Lung (tissue), 17 donors: ENCODE measurements at places on chromosomes 4 and X. TPM values are rescaled to one million over a fixed set of nuclear protein-coding genes. Genes with fewer than 3 reads are reported as not detected.

RS1 gene
- 6.3 TPM for total RNA-seq

XAGE1A gene
- total RNA-seq, result 0.58 TPM

MSMO1 gene
- 135 TPM for total RNA-seq

RHOXF2 gene
- total RNA-seq, result not detected

ADH1C gene
- total RNA-seq, result 5.9 TPM

NSG1 gene
- total RNA-seq, result 2.4 TPM

NWD2 gene
- total RNA-seq, result not detected

EREG gene
- total RNA-seq, result 0.37 TPM

MAOB gene
- 19.6 TPM for total RNA-seq

FGD1 gene
- total RNA-seq, result 6.4 TPM

DNA sequence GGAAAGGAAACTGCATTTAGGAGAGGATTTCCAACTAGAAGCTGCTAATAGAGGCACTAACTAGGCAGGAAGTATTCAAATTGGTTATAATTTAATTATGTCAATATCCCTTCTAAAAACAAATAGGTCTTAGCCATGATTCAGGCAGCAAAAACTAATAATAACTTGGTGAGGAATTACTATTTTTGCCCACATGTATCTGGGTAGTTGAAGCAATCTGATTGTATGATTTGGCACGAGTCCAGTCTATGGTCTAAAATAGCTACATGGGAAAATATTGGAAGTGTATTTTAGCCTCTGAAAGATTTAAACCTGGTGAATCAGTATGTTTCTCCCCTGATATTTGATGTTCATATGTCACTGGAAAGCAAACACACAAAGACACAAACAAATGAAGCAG is 62.2 kb downstream of the MFAP3L start:
- no peak for DNase-seq
- H3K4me1 ChIP-seq, result peaks cover 1% of the 10 kb centered on the region
- H3K27me3 ChIP-seq, result peaks cover 2% of the 10 kb centered on the region
- no peak overlapping the region for H3K4me3 ChIP-seq

DNA sequence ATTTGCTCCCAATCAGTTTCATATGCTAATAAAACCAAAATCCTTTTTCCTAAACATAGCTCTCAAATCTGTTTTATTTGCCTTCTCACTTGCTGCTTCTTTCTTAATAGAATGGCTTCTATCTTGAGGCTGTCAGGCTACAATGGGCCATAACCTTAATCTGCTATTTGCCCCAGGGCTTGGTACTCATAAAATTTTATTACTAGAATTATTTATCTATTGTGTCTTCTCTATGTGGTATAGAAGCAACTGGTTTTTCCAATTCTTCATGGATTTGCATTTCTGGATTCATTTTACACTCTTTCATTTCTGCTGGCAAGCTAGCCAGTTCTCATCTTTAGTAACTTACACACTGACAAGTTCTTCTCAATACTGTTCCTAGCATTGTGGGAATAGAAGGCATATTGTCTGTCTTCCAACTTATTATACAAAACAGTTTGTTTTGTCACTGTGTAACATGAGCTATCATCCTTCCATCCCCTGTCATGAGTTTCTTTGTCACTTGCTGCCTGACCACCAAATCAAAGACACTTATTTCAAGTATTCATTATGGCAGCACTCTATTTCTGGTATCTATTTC is 96.6 kb upstream of the KCNIP4 start:
- no peak overlapping the region for H3K27ac ChIP-seq
- no peak for DNase-seq
- H3K4me3 ChIP-seq, result no peak overlapping the region

GRCh38 chrX:120512627-120513026 is 43.5 kb upstream of the LAMP2 start:
- no peak overlapping the region for H3K4me3 ChIP-seq
- H3K27ac ChIP-seq, result no peak overlapping the region

DNA sequence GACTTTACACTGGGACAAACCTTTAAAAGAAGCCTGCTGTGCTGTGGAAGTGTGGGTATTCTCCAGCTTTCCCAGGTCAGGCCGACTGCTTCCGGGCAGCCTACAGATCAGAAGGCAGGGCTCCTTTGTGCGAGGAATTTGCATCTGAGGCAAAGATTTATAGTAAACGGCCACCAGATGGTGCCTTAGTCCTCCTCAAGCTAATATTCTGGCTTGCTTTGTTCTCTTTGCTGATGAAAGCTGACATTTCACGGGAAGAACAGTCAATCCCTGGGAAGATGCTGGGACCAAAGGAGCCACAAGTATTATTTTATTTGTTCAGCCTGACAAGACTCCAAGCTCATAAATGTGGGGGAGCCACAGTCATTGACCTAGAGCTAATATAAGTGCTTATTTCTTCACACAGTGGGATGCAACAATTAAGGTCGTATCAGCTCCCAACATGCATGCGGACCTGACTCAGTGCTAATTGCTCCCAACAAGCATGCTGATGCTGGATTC is 120.7 kb upstream of the TRIM2 start:
- H3K4me3 ChIP-seq, result no peak overlapping the region
- H3K4me1 ChIP-seq, result peaks cover 13% of the 10 kb centered on the region

DNA sequence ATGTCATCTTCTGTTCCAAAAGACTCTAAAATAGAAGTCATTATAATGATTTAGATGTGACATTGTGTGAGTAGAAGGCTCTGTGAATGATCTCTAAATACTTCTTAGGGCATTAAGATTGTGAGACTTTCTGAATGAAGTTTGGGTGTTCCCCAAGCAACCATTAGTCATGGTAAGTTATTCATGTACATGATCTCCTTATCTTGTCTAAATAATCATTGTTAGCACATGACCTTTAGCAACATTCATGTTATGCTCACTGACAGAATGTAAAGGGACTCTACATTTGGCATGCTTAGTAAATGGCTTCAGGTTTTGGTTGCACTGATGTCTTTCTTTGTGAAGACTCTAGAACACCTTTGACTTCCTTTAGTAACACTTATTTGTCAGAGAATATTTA is 140.8 kb upstream of the AGA start:
- no peak overlapping the region for H3K27ac ChIP-seq
- H3K27me3 ChIP-seq, result no peaks in the 10 kb centered on the region
- H3K36me3 ChIP-seq, result no peaks in the 10 kb centered on the region
- DNase-seq, result no peak
- no peaks in the 10 kb centered on the region for H3K4me1 ChIP-seq

GRCh38 chrX:135644624-135645023 is 68.8 kb upstream of the CT45A1 start:
- no peaks in the 10 kb centered on the region for H3K27me3 ChIP-seq
- H3K36me3 ChIP-seq, result no peaks in the 10 kb centered on the region
- H3K4me1 ChIP-seq, result no peaks in the 10 kb centered on the region
- H3K4me3 ChIP-seq, result no peak overlapping the region

GRCh38 chr4:112173593-112174558 is 28.6 kb downstream of the FAM241A start:
- DNase-seq, result no peak
- no peaks in the 10 kb centered on the region for H3K27me3 ChIP-seq
- H3K4me3 ChIP-seq, result no peak overlapping the region
- H3K27ac ChIP-seq, result peak overlapping the region; percentile 54
- H3K36me3 ChIP-seq, result no peaks in the 10 kb centered on the region
- H3K4me1 ChIP-seq, result no peaks in the 10 kb centered on the region

DNA sequence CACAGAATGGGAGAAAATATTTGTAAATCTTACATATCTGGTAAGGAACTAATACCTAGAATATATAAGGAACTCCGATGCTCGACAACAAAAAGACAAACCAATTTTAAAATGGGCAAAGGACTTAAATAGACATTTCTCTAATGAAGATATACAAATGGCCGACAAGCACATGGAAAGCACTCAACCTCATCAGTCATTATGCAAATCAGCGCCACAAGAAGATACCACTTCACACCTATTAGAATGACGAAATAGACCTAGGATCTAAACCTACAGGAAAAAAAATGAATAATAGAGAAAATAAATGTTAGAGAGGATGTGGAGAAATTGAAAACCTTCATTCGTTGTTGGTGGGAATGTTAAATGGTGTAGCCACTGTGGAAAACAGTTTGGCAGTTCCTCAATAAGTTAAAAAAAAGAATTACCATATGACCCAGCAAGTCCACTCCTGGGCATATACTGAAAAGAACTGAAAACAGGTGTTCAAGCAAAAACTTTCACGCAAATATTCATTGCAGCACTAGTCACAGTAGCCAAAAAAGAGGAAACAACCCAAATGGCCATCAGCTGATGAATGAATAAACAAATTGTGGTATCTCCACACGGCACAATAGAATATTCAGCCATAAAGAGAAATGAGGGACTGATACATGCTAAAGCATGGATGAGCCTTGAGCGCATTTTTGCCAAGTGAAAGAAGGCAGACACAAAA is 57.3 kb upstream of the WDR19 start:
- no peaks in the 10 kb centered on the region for H3K27me3 ChIP-seq
- H3K4me3 ChIP-seq, result no peak overlapping the region
- no peaks in the 10 kb centered on the region for H3K36me3 ChIP-seq

GRCh38 chrX:145848448-145848847 is 30.8 kb downstream of the SLITRK2 start:
- H3K27ac ChIP-seq, result no peak overlapping the region
- no peaks in the 10 kb centered on the region for H3K36me3 ChIP-seq
- H3K4me3 ChIP-seq, result no peak overlapping the region
- peak; percentile 75 for DNase-seq
- H3K4me1 ChIP-seq, result no peaks in the 10 kb centered on the region

DNA sequence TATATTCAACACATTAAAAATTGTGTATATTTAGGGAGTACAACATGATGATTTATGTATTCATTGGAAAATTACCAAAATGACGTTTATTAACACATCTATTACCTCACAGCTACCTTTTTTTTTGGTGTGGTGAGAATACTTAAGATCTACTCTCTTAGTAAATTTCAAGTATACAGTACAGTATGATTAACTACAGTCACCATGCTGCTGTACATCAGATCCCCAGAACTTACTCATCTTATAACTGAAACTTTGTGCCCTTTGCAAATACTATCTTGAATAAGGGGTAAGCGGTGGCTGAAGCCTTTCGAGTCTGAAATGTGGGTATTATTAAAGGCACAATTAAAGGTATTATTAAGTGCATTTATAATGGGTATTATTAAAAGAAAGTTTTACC is 976 bp downstream of the PHKA1 start:
- no peak overlapping the region for H3K4me3 ChIP-seq
- no peak overlapping the region for H3K27ac ChIP-seq
- no peaks in the 10 kb centered on the region for H3K4me1 ChIP-seq
- DNase-seq, result no peak
- H3K36me3 ChIP-seq, result no peaks in the 10 kb centered on the region

GRCh38 chrX:20311505-20311904 is 44.8 kb upstream of the RPS6KA3 start:
- H3K4me1 ChIP-seq, result no peaks in the 10 kb centered on the region
- no peak overlapping the region for H3K27ac ChIP-seq
- H3K27me3 ChIP-seq, result no peaks in the 10 kb centered on the region
- no peaks in the 10 kb centered on the region for H3K36me3 ChIP-seq
- DNase-seq, result no peak

DNA sequence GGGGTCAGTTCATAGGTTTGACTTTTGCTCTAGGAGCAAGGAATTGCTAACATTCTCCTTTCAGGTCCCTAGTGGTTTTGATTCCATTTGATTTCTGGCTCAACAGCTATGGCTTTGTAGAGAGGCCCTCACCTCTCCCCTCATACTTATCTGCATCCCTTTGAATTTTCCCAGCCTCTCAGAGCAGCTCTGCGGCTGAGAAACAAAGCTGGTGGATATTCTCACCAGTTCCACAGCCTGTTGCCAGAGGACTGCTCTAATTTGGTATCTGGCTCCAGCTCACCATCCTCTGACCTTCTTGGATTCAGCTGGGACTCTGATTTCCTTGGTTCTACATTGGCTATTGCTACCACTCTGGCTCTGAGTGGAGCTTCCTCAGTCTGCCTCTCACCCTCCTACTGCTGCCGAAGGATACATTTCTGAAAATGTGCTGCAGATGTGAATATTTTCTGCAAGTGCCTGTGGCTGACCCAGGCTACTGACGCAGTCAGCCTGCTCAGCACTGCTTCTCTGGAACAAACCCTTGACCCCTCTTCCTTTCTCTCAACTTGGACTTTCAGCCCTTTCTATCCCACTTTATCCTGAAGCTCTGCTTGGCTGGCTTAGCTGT is 110.9 kb upstream of the ENPEP start:
- H3K27me3 ChIP-seq, result no peaks in the 10 kb centered on the region
- H3K4me3 ChIP-seq, result no peak overlapping the region
- no peak overlapping the region for H3K27ac ChIP-seq
- no peaks in the 10 kb centered on the region for H3K4me1 ChIP-seq
- no peaks in the 10 kb centered on the region for H3K36me3 ChIP-seq

GRCh38 chr4:90128961-90129495 is 1.8 kb downstream of the CCSER1 start:
- H3K4me3 ChIP-seq, result no peak overlapping the region
- no peak overlapping the region for H3K27ac ChIP-seq
- no peaks in the 10 kb centered on the region for H3K27me3 ChIP-seq
- no peak for DNase-seq
- no peaks in the 10 kb centered on the region for H3K36me3 ChIP-seq

DNA sequence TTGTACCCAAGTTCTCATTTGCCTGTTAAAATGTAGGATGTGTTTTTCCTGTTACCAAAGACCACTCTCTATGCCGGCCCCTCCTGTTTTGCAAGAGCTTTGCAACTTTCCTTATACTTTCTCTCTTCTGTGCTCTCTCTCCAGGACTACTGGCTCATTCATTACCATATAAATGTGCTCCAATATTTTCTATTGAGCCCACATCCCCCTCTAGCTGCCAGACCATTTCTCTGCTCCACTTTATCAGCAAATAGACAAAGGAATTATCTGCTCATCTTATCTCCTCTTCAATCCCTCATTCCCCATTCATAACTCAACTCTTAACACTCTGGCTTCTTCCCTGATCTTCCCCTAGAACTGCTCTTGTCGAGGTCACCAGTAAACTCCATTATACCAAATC is 33.6 kb downstream of the RPGR start:
- no peaks in the 10 kb centered on the region for H3K4me1 ChIP-seq
- H3K27ac ChIP-seq, result no peak overlapping the region
- no peak overlapping the region for H3K4me3 ChIP-seq

DNA sequence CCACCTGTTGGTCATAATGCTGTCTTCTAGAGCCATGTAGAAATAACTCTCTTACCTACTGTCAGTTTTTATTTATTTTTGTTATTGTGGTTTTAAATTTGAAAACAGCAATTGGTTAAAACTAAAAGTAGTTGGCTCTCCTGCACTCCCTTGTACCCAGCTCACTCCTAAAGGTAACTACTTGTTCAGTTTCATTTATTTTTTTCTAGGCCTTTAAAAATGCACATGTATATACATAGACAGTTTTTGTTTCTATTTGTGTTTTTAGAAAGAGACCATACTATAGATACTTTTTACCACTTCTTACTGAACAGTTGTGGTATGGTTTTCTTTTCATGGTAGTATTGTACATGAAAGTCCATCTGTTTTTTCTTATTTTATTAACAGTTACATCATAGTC is 16.8 kb downstream of the SMAD1 start:
- DNase-seq, result no peak
- no peaks in the 10 kb centered on the region for H3K36me3 ChIP-seq
- H3K27ac ChIP-seq, result no peak overlapping the region
- peaks cover 16% of the 10 kb centered on the region for H3K4me1 ChIP-seq
- H3K4me3 ChIP-seq, result no peak overlapping the region
- H3K27me3 ChIP-seq, result no peaks in the 10 kb centered on the region

- DNase-seq, result no peak
- no peaks in the 10 kb centered on the region for H3K36me3 ChIP-seq
- no peaks in the 10 kb centered on the region for H3K27me3 ChIP-seq
These were observed 80.3 kb downstream of the FAM13A start for GRCh38 chr4:88976775-88977035.

- H3K4me3 ChIP-seq, result no peak overlapping the region
- H3K36me3 ChIP-seq, result no peaks in the 10 kb centered on the region
- no peak for DNase-seq
- no peak overlapping the region for H3K27ac ChIP-seq
- H3K4me1 ChIP-seq, result no peaks in the 10 kb centered on the region
These were observed 195.5 kb downstream of the RELL1 start for GRCh38 chr4:37490391-37491347.
